ENCODE measurements at places on chromosomes 3 and 15.

DNA sequence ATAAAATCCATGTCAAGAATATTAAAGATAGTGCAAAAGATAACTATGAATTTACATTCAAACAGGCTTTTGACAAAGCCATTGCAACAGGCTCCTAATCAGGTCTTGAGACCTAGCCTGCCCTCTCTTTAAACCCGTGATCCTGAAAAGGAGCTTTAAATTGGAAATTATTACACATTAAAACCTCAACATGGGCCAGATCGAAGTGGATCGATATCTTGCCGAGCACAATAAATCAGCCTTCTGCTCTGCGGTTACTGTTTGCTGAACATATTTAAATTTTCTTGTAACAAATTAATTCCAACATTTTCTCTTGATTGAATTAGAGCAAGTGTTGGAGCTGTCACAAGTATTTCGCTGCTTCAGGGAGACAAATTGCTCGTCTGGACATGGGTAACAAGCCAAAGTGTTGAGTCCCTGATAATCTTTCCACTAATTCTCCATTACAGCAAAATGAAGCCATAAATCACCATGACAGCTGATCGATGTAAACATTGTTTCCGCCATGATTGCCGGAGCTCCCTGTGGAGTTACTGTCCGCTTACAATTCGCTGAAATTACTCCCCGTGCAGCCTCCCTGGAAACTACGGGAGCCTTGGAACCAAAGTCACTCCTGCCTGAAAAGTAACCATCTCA lies 47.6 kb downstream of the SHOX2 start:
- no peak for DNase-seq

DNA sequence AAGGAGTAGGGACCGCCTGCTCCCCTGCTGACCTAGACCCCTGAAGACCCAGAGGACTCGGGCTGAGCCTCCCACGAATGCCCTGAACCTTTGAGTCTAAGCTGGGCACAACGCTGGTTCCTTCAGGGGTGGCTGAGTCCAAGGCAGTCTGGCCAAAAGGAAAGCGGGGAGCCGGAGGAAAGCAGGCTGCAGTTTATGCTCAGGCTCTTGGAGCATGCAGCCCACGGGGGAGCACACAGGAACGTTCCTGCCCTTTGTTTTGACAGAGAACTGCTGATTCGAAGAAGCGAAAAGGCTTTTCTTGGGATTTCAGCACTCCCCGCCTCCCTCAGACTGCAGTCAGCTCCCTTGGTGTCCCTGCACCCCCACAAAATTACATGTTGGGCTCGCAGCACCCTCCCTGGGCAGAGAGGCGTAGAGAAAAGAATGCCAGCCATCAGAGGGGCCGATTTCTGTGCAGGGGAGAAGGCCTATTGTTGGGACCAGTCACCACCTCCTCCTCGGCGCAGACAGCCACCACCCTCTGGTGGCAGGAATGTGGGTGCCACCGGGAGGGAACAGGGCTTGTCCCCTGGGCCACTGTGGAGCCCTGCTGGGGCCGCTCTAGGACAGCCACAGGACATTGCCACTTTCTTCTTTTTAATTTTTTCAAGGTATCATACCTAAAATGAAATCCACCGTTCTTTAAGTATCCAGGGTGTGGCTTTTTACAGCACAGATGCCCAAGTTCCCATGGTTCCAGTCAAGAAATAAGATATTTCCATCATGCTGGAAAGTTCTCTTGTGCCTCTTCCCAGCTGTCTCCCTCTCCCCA lies 72.2 kb downstream of the SMAD6 start:
- DNase-seq: peak; percentile 82

- no peak for DNase-seq
These were observed 43.6 kb downstream of the C3orf20 start for GRCh38 chr3:14718539-14718938.

DNA sequence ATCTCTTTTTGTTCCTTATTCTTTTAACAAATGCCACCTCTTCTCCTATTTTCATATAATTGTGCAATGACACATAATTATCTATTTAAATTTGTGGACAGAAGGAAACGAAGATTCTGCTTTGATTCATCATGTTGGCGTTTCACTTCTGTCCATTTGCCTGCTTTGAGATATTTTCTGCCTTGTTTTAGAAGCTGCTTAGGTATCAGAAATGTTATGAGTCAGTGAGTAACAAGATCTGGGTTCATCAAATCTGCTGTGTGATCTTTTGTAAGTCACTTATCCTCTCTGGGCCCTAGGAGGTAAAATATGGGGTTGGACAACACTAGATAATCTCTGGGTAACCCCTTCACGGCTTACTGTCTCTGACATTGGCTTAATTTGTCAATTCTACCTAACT lies 7.3 kb upstream of the MINDY4B start:
- DNase-seq: no peak
